B cell (primary cell): ENCODE measurements at places on chromosomes 5 and 9. TPM values are rescaled to one million over a fixed set of nuclear protein-coding genes. Genes with fewer than 3 reads are reported as not detected.

The PRLR gene
- not detected in 2 replicates for polyA plus RNA-seq

The MZB1 gene
- 306 and 375 TPM in 2 replicates for polyA plus RNA-seq

The SHOC1 gene
- polyA plus RNA-seq = not detected in 2 replicates

The SCGB3A2 gene
- not detected in 2 replicates for polyA plus RNA-seq

The PTGES gene
- polyA plus RNA-seq = 0.07 TPM in 1 of 2 replicates, not detected in the other

The IRX4 gene
- not detected in 2 replicates for polyA plus RNA-seq

The CDH10 gene
- polyA plus RNA-seq = not detected in 2 replicates

The LCN2 gene
- polyA plus RNA-seq = not detected in 2 replicates

The ROR2 gene
- polyA plus RNA-seq = 0.04 and 0.21 TPM in 2 replicates
